Calu3 (cell line): ENCODE measurements at places on chromosomes 6 and 20. TPM values are rescaled to one million over a fixed set of nuclear protein-coding genes. Genes with fewer than 3 reads are reported as not detected.

DNA sequence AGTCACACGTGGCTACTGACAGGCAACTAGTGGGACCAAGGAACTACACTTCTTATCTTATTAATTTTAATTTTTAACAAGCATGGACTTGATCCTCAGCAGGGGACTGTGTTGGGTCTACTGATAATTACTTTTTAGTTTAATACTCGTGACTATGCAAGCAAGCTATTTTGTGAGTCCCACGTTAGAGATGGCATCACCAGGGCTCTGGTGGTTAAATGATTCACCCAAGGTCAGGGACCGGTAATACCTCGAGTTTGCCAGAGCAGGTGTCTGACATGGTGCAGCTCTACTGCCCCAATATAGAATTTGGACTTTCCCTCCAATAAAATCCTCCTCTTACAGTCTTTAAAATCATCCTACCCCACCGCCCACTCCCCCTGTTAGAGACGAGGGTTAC lies 98.6 kb upstream of the RIN2 start:
- DNase-seq: no peak

DNA sequence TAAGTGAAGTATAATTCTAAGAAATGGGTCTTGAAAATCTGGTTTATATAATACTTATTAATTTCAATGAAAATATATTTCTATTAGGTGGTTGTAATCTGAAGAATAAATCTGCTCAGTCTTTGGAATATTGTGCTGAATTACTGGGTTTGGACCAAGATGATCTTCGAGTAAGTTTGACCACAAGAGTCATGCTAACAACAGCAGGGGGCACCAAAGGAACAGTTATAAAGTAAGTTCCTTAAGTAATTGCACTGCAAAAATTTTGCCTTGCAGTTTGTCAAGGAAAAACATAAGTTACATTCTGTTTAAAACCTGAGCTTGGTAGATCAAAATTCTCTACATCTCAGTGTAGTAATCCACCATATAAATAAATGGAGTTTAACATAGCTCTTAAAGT lies 106.0 kb downstream of the MYO6 start:
- DNase-seq: peak; percentile 42

GRCh38 chr6:28941684-28942448 lies 18.1 kb upstream of the TRIM27 start:
- DNase-seq: peak; percentile 82

TTBK1 gene
- total RNA-seq: 0.17 and 0.29 TPM in 2 replicates

- no peak for DNase-seq
Observed at GRCh38 chr6:101818051-101818450, 424.5 kb downstream of the GRIK2 start.

DNA sequence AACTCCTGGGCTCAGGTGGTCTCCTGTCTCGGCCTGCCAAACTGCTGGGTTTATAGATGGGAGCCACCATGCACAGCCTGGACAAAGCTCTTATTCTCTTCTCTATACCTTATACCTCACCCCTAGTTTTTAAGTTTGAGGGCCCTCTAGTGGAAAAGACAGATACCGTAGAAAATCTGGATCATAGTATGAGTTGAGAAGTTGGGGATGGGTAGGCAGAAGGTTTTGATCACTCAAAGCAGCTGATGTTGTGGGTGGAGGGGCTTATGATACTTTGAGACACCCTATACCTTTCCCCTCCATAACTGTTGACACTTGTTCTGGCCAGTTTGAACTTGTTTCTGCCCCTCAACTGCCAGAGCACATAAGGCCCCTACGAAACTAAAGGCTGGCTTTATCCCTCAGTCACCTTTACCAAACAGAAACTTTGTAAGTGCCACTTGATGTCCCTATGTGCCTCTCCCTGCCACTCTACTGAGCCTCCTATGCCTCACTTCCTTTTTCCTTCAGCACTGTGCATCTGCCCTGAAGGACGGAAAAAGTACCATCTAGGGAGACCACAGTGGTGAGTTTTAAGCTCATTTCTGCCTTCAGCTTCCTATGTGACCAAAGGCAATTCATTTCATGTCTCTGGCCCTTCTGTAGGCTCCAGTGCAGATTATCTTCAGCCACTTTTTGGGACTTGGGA lies 28.6 kb downstream of the RALY start:
- peak; percentile 35 for DNase-seq

TFAP2D gene
- not detected in 2 replicates for total RNA-seq

MUC21 gene
- total RNA-seq: not detected in 2 replicates

DNA sequence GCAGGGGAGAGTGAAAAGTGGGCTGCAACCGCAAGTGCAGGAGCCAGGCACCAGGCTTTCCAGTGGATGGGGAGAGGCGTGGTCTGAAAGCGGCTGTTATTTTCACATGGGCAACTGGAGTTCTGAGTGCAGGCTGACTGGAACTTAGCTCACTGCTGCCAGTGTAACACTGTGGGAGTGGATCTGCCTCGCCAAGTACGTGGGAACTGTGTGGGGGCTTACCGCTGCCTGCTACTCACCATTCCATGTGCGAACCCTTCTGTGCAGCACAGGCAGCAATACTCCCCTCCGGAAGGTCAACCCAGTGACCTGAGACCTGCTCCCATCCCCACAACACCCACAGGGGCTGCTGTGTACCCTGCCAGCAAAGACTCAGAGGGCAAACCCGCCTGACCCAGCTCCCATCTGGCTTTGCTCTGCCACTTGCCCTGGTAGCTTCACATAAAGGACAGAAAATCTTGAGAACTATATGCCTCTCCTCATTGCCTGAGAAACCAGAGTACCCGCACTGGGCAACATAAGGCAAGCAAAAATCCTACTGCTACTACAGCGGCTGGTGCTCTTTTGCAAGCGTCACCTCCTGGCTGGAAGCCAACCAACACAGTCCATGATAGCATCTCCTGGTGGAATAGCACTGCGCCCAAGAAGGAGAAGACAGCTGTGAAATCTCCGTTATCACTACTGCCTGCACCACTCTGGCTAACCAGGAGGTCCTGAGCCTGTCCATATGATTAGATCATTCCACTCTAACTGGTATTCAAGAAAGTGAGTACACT lies 54.4 kb upstream of the SIRPG start:
- no peak for DNase-seq

DNA sequence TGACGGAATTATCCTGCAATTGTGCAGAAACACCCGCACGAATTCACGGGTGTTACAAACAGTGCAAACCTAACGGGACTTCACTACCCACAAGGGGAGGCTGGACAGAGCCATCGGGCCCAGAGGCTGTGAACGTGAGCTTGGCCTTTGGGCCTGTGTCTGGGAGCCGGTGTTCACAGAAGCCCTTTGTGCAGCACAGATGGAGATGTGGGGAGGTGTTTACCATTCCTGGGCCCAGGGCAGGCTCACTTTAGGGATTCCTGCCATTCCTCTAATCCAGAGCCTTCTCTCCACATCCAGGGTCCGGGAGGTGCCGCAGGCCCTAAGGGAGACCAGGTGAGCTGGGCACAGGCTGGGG lies 15.0 kb downstream of the COL9A3 start:
- DNase-seq: no peak

DDO gene
- total RNA-seq: 1.6 and 3.1 TPM in 2 replicates

- no peak for DNase-seq
Observed at GRCh38 chr6:145813285-145814034, 1.1 kb downstream of the FBXO30 start.

GRCh38 chr20:21640556-21640955 lies 64.9 kb upstream of the PAX1 start:
- no peak for DNase-seq

DNA sequence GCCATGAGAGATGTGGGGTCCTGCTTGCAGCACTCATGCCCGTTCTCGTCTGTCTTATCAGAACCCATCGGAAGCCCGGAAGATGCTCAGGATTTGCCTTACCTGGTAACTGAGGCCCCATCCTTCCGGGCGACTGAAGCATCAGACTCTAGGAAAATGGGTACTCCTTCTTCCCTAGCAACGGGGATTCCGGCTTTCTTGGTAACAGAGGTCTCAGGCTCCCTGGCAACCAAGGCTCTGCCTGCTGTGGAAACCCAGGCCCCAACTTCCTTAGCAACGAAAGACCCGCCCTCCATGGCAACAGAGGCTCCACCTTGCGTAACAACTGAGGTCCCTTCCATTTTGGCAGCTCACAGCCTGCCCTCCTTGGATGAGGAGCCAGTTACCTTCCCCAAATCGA lies 8.3 kb downstream of the PI16 start:
- peak; percentile 69 for DNase-seq

CGA gene
- total RNA-seq: not detected in 2 replicates
